Colonic mucosa (tissue), 4 donors: ENCODE measurements at places on chromosomes 12 and 14. TPM values are rescaled to one million over a fixed set of nuclear protein-coding genes. Genes with fewer than 3 reads are reported as not detected.

DNA sequence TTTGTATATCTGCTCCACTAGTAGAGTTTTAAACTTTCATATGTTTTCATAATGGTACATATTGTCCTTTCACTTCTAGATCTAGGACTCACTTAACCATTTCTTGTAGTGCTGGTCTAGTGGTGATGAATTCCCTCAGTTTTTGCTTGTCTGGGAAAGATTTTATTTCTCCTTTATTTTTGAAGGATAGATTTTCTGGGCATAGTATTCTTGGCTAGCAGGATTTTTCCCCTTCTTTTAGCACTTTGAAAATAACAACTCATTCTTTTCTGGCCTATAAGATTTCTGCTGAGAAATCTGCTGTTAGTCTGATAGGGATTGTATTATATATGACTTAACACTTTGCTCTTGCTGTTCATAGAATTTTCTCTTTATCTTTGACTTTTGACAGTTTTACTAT, 69.3 kb downstream of the CAND1 start:
- no peak for DNase-seq

The LRR1 gene
- total RNA-seq, result 39.8 TPM

The RDH12 gene
- not detected for total RNA-seq

DNA sequence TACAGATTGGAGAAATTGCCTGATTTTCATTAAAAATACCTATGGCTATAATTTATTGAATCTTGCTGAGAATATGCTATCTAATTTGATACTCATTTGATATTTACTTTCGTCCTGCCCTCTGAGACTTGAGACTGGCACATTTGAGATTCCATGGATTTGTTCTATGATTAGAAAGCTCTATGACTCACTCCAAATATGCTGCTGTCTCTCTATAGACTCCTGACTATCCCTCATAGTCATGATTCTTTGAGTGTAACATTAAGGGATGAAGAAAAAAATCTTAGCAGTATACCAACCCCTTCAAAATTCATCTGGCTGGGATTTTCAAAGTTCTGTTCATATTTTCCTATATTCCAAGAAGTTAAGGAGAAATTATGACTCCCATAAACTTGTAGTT, 191.9 kb downstream of the LRIG3 start:
- DNase-seq, result no peak

- DNase-seq, result no peak
These were observed 121.3 kb upstream of the IGF1 start for GRCh38 chr12:102601621-102602020.

DNA sequence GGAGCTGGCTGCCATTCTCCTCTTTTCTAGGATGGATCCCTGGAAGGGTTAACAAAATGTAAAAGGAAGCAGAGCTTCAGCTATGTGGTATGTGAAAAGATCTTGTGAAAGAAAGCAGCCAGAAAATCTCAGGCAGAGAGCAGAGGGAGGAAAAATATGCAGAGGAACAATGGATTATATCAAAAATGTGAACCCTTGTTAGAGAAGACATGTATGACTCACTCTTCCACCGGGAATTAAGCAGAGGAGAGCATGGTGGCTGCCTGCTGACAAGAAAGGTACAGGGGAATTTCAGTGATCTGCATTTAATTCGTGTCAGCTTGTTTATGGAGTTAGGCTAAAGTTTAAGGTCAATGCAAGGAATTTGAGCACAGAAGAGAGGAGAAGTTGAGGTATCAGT, 46.3 kb downstream of the KCNA1 start:
- no peak for DNase-seq

The LRRC43 gene
- total RNA-seq, result 0.57 TPM

The AMN gene
- total RNA-seq, result 239 TPM

DNA sequence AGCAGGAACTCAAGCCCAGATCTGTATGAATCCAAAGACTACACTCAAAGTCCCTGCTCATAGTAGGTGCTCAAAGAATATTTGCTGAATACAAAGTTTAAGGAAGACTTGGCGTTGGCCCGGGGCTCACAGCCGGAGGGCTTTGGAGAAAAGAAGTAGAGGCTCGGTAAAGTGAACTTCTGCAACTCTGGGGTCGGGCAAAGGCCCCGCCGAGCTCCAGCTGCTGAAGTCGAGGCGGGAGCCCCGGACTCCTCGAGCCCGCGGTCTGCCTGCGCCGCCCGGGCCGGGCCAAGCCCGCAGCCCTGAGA, 335 bp downstream of the GCN1 start:
- DNase-seq, result no peak

The MED13L gene
- 73.8 TPM for total RNA-seq
